Left kidney (tissue), 8 donors: ENCODE measurements at places on chromosomes 7 and 10.

DNA sequence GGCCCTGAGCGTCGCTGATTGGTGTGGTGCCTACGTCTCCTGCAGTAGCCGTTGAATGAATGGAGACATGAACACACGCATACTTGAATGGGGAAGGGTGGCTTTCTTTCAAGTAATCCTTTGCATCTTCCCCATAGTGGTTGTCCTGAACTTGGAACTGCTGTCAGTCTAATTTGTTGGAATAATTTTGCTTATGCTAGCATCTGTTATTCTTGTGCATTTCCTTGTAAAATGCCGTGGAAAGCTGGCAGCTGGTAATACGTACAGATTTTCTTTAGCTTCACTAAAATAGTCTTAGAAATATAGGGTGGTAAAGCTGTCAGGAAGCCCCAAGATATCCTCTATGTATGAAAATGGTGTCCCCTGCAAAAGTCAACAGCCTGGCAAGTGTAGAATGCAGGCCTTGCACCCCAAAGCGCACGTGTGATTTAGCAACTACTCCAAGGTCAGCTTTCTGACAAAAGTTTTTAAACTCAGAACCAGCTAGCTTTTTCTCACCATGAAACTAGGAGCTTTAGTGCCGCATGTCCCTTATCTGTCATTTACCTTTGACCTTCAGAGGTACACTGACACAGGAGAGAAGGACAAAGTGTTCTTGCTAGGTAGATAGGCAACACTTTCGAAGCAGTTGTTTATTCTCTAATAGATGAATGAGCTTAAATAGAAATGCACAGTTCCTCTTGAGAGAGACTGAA, 70.8 kb downstream of the RBM33 start:
- DNase-seq: no peak

GRCh38 chr7:4873071-4873944, 10.2 kb downstream of the RADIL start:
- no peak for DNase-seq

GRCh38 chr7:38704041-38704547, 72.9 kb upstream of the AMPH start:
- no peak for DNase-seq

DNA sequence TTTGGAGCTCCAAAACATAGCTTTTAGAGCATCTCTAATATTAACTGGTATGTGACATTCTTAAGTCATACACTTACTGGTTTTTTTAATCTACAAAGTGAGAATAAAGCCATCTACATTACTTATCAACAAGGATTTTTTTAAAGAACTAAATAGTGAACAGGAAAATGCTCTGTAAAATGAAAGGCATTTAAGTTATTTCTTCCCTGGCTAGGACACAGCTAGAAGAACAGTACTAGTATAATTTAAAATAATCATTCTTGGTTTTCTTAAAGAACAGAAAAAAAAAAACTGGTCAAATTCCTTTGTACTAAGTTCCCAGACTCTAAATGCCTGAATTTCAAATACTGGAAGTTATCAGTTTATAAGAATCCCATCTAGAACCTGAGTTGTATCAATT, 139.5 kb downstream of the SRPK2 start:
- no peak for DNase-seq

GRCh38 chr10:27356738-27357137, 116.1 kb upstream of the ACBD5 start:
- DNase-seq: no peak

DNA sequence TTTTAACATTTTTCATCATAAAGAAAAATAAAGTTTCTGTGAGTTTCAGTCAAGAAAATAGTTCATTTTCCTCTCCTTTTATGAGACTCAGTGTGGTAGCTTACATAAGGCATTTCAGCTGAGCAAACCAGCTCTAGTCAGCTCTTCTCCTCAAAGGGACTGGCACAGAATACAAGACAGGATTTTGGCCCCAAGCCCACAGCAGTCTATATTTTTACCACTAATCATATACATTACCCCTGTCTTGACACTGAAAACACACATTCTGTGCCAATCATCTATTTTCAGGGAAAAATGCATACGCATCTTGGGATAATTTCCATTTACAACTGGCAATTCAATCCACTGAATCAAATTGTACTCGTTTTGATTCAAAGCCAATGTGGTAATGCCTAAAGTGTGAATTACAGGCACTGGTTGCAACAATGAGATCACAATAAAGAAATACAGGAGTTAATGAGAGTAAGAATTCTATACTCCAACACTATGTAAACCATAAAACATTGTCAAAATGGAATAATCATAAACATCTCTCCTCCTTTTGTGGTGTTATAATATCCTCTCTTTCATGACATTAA, 186.4 kb downstream of the CACNA2D1 start:
- DNase-seq: no peak

DNA sequence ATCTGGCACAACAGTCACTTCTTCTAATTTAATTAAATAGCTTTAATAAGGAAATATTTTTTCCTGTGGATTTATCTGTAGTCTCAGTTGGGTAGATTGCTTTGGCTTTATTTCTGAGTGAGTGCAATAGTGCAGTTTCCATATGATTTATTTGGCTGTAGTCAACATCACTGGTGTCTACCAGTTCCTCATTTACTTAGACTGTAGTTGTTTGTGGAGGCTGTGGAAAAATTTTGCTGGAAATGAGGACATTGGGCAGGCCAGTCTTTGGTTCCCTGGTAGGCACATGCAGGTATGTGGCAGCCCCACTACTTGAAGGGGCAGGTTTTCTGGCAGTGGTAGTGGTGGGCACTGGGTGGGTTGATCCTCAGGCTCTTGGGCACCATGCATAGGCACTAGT, 15.5 kb downstream of the TAS2R40 start:
- no peak for DNase-seq

DNA sequence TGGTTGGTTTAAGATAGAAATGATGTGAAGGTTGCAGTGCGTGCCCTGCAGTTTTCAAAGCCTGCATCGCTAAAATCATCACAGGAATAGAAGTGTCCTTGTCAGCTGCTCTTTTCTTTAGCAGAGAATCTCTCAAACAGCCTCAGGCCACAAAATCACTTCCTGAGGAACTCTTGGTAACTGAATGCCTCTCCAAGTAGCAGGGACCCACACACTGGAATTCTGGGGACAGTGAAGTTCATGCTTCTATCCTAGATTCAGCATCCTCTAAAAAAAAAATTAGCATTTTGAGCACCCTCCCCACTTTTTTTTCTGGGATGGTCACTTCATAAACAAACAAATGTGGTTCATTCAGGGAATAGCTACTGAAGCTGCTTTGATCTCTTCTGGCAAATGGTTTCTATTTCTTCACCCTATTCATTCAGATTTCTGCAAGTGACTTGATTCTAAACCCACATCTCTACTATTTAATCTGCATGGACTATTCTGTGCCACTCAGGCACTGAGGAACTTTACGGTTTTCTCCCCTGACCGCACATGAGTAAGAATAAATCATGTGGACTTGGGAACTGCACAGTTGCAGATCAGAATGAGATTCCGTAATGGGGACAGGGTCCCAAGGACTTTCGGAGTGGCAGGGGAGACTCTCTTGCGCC, 306.9 kb downstream of the FRMD4A start:
- DNase-seq: no peak

GRCh38 chr10:13072339-13072738, 27.6 kb upstream of the OPTN start:
- DNase-seq: no peak

DNA sequence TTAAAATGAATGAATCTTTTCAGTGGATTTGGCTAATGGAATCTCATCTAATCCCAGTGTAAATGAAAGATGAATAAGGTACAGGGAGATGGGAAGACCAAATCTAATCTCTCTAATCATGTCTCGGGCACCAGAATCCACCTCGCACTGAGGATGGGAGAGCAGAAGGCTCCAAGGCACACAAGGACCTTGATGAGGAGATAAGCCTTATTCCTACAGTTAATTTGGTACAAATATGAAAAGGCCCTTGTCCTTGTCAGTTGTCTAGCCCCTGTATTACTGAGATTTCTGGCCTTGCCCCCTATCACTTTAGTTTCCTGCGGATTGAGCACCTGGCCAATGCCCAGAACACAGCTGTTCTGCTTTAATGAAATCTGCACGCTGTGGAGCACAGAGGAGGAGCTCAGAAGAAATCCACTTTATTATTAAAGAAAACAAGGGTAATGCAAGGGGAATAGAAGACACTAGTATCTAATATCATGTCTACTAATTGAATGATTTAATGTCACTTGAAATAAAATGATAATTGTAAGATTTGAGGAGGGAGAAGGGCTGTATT, 321.4 kb upstream of the HGF start:
- DNase-seq: no peak

GRCh38 chr10:124250506-124250905, 157.1 kb upstream of the CHST15 start:
- no peak for DNase-seq

DNA sequence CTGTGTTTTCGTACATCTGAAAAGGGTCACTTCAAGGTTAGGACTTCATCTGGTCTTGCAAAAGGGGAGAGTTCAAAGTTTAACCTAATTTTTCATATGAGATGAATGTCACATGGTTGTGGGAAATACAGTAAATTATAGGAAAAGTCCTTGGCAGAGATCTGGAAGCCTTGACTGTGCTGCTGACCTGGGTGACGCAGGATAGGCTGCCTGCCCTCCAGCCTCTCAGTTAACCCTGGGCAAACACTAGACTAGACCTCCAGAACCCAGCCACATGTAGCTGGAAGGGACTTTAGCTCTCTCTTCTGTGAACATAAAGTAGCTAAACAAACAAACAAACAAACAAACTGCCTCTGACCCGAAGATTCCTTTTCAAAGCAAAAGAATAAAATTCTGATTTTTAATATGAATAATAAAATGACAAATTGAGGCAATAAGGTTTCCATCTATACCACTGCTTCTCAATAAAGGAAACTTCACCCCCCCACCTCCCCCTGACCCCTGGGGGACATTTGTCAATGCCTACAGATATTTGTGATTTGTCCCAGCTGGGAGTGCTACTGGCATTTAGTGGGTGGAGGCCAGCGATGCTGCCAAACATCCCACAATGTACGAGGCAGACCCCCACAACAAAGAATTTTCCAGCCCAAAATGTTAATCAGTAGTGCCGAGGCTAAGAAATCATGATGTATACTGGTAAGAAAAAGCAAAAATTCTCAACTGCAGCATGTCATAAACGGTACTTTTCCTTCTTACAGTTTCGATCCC, 75.2 kb upstream of the PRR15 start:
- DNase-seq: no peak

GRCh38 chr10:16854623-16855022, 37.4 kb upstream of the RSU1 start:
- no peak for DNase-seq

DNA sequence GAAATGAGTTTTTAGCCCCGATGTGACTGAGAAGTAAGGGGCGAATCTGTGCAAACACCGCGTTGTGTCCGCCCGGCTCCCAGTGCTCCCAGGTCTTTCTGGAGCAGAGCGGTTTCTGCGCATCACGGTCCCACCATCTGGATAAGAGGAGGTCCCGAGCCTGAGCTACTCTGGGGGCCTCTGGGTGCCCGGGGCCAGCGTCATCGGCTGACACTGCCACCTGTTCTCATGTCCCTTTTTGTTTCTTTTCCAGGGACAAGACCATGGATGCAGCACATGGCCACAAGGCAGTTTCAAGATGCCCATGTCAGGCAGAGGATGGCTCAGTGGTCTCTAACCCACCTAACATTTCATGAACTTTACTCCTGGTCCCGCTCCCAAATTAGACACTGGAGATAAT, 24.9 kb downstream of the KLF6 start:
- DNase-seq: no peak

GRCh38 chr7:16813232-16813616, 8.4 kb upstream of the AGR2 start:
- no peak for DNase-seq

DNA sequence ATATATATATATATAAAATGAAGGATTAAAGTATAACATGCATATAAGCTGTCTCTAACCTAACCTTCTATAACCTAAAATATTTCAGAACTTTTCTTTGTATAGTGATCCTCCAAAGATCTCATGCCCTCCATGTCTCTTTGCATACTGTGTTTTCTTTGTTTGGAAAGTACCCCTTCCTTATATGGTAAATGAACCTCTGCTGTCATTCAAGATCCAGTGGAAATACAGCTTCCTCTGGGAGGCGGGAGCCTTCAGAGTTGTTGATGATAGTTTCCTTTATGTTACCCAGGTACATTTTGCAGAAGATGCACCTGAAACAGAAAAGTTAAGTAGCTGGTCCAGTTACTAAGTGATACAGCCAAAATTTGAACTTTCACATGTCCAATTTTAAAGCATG, 233.3 kb upstream of the FOXP2 start:
- no peak for DNase-seq

GRCh38 chr7:20514364-20514763, 101.1 kb upstream of the ABCB5 start:
- peak; percentile 77 for DNase-seq

DNA sequence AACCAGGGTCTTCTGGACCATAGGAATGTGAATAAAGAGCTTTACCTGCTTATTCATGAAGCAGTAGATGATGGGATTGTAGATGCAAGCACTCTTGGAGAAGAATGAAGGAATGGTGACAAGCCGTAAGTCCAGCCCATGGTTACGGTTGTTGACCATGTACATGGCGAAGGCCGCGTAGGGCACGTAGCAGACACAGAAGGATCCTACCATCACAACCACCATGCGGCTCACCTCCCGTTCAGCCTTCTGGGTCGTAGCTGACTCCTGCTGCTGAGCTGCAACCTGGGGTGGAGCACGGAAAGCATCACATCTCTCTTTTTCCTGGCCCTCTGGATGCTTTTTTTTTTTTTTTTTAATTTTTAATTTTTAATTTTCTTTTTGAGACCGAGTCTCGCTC, 2.0 kb downstream of the OPN1SW start:
- no peak for DNase-seq

GRCh38 chr7:74019149-74019548, 8.8 kb upstream of the ELN start:
- no peak for DNase-seq

DNA sequence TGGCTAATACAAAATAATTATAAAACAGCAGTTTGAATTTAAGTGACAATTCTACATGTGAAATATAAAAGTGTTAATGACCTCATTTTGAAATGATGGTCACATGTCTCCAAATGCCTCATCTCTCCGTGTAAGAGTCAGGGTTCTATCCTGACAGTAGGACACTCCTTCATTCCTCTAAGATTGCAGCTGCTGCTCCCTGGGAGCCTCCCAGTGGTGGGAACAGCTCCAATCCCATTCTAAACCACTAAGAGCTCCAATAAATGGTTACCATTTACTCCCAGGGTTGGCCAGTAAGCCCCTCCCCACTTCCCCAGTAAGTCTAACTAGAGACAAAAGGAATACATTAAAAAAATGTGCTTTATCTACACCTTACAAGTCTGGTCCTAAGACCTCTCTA, 344.6 kb upstream of the AOAH start:
- DNase-seq: no peak

- peak; percentile 47 for DNase-seq
These were observed 986 bp upstream of the PDGFA start for GRCh38 chr7:520503-521161.

- no peak for DNase-seq
These were observed 6.9 kb upstream of the CALML5 start for GRCh38 chr10:5506246-5506645.

GRCh38 chr10:87064651-87065050, 30.0 kb downstream of the GLUD1 start:
- no peak for DNase-seq
